Activated CD4-positive, alpha-beta T cell treated with anti-CD3 and anti-CD28 coated beads for 1 hour (primary cell): ENCODE measurements at places on chromosomes 4 and X.

DNA sequence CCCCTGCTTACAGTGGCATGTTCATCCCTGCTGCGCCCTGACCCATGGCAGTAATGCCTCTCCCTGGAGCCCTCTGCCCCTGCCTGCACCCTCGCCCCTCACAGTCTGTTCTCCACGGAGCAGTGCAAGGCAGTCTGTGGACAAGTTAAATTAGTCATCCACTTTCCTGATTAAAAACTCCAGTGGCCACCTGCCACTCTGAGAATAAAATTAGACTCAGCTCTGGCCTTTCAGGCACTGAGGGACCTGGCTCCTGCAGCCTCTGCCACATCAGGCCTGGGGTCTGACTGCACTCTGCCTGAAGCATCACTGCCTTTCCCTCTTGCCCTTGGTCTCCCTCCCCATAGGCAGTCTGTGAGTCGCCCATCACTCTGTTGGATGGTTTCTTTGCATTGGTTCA lies 53.6 kb downstream of the GRK4 start:
- DNase-seq, result no peak

DNA sequence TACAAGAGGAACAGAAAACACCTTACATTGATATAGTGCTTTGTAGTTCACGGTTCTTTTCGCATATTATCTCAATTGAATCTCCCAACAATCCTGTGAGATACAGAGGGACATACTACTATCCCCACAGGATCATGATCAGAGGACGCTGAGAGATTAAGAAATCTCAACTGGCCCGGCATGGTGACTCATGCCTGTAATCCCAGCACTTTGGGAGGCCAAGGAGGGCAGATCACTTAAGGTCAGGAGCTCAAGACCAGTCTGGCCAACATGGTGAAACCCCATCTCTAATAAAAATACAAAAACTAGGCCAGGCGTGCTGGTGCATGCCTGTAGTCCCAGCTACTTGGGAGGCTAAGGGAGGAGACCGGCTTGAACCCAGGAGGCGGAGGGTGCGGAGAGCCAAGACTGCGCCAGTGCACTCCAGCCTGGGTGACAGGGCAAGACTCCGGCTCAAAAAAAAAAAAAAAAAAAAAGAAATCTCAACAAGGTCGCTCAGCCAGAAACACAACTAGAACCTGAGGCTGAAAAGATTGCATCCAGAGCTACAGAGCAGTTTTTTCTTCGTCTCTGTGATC lies 7.4 kb downstream of the APOO start:
- DNase-seq, result no peak

- no peak for DNase-seq
Observed at GRCh38 chr4:8278421-8279287, 9.1 kb downstream of the HTRA3 start.

DNA sequence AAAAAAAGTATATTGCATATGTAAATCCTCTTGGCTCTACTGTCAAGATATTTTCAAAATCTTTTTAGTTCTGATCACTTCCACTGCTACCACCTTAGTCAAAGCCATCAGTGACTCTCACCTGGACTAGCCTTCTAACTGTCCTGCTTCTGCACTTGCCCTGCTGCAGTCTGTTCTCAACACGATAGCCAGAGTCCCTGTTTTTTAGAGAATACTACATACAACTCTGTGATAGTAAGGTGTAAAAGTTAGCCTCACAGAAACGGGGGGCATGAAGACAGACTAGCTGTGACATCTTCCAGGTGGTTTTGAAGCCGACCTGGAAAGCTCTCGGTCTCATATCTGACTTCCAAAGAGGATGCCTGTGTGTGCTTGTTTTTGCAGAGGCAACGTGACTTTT lies 24.7 kb downstream of the EIF2S3 start:
- DNase-seq, result no peak

- no peak for DNase-seq
Observed at GRCh38 chr4:41668024-41668423, 80.5 kb downstream of the PHOX2B start.

DNA sequence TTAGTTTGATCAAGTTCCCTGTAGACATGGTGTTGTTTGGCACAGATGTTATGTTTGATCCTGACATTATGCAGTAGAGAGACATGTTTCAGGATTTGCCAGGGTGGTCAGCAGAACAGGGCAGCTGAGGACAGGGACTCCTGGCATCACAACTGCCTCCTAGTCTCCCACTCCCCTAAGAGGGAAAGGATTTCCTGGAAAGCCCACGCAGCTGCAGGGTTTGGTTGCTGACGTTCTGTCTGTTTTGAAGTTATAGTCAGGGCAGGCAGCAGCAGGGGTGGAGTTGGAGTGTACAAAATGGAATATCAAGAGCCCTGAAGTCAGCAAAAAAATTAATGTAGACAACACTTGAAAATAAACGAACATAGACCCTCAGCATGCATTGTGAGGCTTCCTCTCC lies 125.4 kb downstream of the CPE start:
- DNase-seq, result no peak

GRCh38 chr4:105453550-105454205 lies 20.2 kb downstream of the PPA2 start:
- no peak for DNase-seq

DNA sequence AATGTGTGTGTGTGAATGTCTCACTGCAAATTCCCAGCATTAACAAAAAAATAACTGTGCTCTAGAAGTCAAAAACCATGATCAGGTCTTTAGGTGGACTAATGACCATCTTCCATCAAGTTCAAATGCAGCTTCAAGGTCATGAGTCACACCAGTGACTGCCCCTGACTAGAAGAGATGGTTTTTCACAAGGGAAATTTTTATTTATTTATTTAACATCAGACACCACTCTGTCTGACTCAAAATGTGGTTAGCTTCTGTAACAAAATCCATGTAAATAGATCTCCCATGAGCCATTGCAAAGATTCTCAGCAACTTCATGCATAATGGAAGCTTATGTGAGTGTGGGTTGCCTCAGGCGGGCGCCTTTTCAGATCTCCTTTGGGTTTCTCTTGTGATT lies 219.2 kb downstream of the KIT start:
- DNase-seq, result no peak

- no peak for DNase-seq
Observed at GRCh38 chrX:14584548-14584947, 55.2 kb downstream of the GLRA2 start.

GRCh38 chr4:33296876-33297455 lies 2576.8 kb downstream of the PCDH7 start:
- DNase-seq, result no peak

DNA sequence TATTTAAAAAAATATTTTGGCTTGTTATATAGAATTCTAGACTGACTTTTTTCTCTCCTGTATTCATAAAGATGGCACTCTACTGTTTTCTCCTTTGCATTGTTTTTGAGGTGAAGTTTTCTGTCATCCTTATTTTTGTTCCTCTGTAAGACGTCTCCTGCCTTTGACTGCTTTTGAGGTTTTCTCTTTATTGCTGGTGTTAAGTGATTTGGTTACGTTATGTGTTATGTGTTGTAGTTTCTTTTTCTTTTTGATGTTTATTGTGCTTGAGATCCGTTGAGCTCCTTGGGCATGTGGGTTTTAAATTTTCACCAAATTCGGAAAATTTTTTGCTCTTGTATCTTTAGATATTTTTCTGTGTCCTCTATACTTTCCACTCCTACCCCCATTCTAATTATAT lies 50.0 kb downstream of the KDM6A start:
- no peak for DNase-seq

- no peak for DNase-seq
Observed at GRCh38 chrX:107684956-107685385, 56.7 kb downstream of the PRPS1 start.

- no peak for DNase-seq
Observed at GRCh38 chrX:136694431-136695087, 46.6 kb downstream of the CD40LG start.

DNA sequence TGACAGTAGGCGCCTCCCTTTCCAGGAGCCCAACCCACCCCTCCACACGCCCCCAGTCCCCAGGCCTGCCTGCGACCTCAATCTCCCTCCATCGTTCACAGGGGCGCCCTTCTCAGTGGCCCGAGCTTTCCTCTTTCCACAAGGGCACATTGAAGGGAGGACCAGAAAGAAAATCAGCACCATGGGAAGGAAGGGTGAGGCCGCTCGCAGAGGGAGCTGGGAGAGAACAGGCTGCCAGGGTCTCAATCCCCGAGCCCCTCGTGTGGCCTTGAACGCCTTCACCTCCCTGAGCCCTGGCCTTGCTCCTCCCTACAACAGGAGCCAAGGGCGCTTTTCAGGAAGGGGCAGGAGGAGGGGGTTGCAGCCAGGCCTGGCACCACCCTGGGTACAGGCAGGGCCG lies 66.5 kb downstream of the WFS1 start:
- no peak for DNase-seq

DNA sequence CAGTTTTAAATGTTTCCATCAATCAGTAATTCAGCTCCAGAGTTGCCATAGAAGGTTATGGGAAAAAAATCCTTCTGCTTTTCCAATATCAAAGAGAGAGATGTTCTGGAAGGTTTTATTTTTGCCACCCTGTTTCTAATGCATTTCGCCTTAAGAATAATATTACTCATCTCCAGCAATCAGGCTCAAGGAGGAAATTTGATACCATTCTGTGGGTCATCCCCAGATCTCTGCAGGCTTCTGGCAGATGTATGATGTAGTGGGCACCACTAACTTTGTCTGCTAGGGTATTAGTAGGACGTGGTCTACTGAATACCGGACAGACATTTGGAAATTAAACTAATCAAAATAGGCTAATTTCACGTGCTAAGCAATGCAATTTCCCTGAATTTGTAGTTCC lies 645.4 kb upstream of the TENM3 start:
- DNase-seq, result no peak

DNA sequence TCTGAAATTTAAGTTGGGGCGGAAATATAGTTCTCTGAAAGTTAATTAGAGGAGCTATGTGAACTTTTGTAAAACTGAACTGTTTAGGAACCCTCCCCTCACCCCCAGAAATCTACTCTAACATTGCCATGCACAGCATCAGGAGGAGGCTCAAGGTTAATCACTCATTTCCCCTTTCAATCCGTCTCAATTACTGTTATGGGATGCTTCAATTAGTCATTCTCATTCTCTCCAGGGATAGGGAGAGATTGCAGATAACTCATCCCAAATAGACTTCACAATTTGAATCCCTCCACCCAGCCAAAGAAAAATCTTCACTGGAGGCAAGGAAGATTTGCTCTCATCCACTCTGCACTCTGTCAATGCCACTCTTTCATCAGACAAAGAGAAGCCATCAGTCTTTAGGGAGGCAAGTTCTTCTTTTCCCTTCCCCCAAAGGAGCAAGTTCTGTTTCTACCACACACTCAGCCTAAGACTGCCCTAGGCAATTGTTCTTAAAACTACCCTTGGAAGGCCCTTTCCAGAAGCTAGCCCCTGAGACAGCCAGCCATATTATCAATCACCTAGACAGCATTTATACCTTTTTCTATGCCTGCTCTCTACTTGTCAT lies 140.4 kb downstream of the SLC10A7 start:
- no peak for DNase-seq

- DNase-seq, result no peak
Observed at GRCh38 chr4:187181054-187181453, 457.4 kb upstream of the FAT1 start.

DNA sequence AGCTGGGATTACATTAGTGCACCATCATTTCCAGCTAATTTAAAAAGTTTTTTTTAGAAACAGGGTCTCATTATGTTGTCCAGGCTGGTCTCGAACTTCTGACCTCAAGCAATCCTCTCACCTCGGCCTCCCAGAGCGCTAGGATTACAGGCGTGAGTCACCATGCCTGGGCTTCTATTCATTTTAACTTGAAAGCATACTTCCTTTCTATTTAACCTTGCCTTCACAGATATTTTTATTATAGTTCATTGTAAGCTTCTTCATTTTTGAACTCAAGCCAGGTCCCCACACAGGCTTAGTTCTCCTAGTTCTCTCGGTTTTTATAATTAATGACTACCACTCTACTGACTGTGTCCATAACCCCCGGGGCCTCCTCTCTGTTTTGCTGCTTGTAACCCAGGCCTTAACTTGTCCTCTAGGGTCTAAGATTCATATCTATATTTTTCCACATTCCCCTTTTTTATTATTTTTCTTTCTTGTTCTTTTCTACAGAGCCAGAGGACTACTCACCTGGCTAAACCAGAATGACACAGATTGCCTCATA lies 50.7 kb downstream of the SNX12 start:
- no peak for DNase-seq

- peak; percentile 43 for DNase-seq
Observed at GRCh38 chr4:54233277-54233696, 4.2 kb downstream of the PDGFRA start.

DNA sequence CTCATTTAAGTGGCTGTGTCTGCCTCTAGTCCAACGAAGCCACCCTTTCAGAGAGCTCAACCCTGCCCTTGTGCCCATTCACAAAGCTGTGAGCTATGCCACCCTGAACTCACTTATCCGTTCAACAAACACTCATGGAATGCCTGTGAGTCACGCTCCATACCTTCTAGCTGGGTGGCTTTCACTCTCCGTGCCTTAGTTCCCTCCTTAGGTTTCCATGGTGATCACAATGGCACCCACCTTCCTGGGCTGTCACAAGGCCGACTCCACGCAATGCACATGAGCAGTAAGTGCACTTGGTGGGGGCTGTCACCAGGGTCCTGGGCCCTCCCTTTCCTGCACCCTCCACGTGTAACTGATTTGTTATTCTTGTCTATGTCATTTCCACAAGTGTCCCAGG lies 37.2 kb upstream of the PPP2R2C start:
- no peak for DNase-seq

DNA sequence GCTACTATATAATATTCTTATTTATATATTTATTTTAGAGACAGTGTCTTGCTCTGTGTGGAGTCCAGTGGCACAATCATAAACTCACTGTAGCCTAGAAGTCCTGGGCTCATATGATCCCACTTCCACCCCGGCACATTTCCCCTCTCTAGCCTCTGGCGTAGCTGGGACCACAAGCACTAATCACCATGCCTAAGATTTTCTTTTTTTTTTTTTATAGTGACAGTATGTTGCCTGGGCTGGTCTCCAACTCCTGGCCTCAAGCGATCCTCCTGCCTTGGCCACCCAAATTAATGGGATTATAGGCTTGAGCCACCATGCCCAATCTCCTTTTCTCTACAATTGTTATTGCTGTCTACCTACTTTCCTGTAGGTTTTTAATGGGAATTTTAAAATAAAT lies 74.1 kb upstream of the BMP3 start:
- DNase-seq, result no peak

GRCh38 chr4:2320746-2321145 lies 58.8 kb upstream of the MXD4 start:
- DNase-seq, result no peak
